ENCODE measurements at places on chromosomes 7 and 10.

- DNase-seq: no peak
Observed at GRCh38 chr10:93431361-93431760, 50.8 kb downstream of the MYOF start.

DNA sequence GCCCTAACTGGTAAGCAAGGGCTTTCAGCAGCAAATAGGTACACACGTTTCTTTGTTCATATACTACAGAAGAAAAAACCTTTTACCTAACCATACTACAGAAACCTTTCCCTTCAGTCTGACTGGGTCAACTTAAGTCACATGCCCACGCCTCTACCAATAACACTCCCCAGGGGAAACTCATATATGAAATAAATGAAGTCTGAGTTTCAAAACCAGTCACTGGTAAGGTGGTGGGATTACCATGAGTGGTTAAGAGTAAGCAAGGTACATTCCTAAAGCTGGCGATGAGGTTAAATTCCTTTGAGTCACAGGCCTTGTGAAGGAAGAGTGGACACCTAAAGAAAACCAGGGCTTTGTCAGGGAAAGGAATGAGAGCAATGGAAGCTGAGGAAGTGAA, 21.4 kb upstream of the KIF20B start:
- DNase-seq: no peak

DNA sequence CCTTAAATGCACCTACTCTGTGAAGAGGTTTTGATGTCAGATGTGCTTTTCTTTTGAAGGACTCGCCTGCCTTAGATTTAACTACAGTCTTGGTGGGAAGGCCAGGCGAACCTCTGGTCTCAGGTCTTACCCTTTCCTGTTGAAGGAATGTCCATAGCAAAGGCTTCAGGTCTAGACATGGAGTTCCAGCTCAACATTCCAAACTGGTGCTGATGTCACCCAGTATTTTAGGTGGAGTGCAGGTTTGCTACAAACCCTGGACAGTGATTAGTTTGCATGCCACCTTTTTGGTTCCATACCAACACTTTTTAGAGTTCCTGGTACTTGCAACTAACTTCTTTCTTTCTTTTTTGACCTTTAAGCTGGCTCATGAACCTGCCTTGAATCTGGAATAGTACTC, 258.7 kb downstream of the GFRA1 start:
- no peak for DNase-seq

- DNase-seq: no peak
Observed at GRCh38 chr7:114910787-114911186, 11.1 kb upstream of the MDFIC start.

- no peak for DNase-seq
Observed at GRCh38 chr7:151272877-151273276, 24.4 kb upstream of the SMARCD3 start.

DNA sequence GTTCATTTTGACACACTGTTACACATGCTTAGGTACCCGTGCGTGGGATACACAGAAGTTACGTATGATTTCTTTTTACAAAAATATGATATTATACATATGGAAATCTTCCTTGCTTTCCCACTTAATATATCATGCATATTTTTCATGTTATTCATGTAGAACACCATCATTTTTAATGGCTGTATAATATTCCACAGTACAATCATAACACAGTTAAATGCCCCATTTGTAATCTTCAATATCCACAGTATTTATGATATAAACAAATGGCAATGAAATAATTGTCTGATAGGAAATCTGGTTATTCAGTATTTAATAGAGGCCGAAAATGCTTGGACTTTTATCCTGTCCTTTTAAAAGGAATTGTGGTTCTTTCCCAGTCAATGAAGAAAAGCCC, 23.2 kb downstream of the VIPR2 start:
- DNase-seq: no peak

DNA sequence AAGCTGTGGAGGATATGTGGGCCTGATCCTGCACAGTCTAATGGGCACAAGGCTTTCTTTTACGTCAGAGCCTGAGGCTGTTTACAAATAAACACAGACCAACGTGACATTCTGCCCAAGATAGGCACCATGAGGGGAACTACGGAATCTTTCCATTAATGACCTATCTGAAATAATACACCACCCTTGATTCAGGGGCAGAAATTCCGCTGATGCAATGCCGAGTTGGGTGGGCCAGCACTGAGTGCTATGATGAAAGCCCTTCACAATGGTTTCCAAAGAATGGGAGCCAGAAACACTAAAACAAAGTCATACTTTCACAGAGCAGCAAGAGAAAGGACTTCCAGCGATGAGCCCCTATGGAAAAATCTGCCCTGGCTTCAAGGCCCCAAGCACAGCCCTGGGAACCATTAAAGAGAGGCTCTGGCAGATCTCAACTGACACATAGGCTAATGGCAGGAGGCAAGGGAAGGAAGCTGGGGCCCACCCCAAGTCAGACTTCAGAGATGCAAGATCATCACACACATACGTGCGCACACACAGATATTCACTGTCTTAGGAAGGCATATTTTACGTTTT, 72.2 kb upstream of the DLX6 start:
- no peak for DNase-seq

DNA sequence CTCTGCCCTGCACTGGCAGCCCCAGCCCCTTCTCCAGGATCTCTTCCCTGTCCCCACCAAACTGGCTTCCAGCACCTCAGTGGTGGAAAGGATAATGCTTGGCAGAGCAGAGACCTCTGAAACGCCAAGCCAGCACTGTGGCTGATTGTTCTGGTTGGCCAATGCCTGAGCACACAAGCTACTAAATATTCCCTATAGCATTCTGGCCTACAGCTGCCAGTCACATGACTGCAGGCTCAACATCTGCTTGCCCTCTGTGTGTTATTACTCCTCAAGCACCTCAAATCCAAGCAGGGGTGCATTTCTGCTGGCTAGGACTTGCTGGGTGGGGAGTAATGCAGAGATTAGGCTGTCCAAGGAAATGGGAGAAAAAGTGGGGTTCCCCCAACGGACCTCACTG, 6.1 kb downstream of the TBATA start:
- no peak for DNase-seq

DNA sequence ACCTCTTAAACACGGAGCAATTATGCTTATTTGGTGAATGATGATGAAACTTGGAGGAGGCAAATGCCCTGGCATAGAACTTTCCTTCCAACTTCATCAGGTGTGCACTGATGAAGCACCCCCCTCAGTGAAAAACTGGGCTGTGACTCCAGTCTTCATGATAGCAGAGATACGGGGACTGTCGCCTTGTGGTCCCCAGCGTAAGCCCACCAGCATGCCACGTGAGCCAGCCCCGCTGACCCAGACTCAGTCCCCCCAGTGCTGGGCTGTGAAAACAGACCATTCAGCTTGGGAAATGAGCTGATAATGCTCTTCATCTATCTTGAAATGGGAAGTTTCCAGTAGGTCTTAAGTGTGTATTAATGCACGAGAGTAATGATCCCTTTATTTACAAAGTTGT, 177.0 kb downstream of the SNX10 start:
- DNase-seq: no peak

- no peak for DNase-seq
Observed at GRCh38 chr10:34107626-34108516, 707.2 kb downstream of the PARD3 start.

DNA sequence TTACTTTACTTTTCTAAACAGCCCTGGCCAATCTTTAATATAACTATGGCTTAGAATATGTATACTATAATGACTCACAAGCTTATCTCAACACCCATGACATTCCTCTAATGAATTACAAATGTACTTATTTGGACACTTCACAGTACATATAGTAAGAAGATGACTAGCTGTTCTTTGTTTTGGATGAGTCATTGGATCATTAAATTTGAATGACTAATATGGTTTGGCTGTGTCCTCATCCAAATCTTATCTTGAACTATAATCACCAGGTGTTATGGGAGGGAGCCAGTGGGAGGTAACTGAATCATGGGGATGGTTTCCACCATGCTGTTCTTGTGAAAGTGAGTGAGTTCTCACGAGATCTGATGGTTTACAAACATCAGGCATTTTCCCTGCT, 807.5 kb upstream of the SORCS1 start:
- DNase-seq: no peak

GRCh38 chr7:50349963-50350944, 45.7 kb downstream of the IKZF1 start:
- peak; percentile 91 for DNase-seq

- no peak for DNase-seq
Observed at GRCh38 chr7:91367812-91368578, 103.8 kb downstream of the FZD1 start.

- no peak for DNase-seq
Observed at GRCh38 chr7:18906901-18907300, 210.5 kb downstream of the TWIST1 start.

GRCh38 chr10:45160271-45160670, 155.1 kb downstream of the OR13A1 start:
- no peak for DNase-seq

DNA sequence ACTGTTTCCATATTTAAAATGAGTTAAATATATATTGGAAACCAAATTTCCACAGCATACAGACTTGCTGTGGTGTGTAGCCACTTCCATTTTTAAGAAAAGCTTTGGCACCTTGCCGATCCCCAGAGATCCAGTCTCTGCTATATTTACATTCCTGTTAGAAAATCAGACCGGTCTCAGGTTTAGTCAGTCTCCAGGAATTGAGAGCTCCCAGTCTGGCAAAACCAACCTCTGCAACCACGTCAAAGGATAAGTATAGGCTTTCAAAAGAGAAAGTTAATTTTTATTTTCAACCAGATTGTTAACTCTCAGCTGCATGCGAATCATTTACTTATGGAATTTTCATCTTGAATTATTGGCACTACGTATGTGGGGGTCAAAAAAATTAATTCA, 28.2 kb downstream of the PUS7 start:
- no peak for DNase-seq

DNA sequence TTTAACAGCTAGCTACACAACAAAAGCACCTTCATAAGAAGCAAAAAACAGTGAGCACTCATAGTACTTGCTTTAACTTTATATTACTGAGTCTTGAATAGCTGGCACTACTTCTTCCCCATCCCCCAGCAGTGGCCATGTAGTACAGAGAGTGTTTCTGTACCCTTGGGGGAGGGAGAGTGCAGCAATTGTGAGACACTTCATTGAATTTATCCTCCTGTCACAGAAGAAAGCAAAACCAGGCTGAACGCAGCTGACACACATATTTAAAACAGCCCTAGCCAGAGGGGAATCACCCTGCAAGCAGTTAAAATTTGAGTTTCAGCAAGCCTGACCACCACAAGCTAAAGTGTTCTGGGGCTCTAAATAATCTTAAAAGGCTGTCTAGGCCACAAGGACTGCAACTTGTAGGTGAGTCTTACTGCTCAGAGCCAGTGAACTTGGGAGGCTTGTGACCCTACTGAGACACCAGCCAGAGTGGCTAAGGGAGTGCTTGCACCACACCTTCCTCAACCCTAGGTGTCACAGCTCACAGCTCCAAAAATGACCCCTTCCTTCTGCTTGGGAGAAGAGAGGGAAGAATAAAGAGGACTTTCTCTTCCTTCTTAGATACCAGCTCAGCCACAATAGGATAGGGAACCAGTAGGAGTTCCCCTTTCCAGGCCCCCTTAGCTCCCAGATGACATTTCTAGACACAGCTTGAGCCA, 97.7 kb upstream of the MEOX2 start:
- DNase-seq: no peak

- DNase-seq: no peak
Observed at GRCh38 chr7:19101909-19102308, 15.5 kb downstream of the TWIST1 start.

DNA sequence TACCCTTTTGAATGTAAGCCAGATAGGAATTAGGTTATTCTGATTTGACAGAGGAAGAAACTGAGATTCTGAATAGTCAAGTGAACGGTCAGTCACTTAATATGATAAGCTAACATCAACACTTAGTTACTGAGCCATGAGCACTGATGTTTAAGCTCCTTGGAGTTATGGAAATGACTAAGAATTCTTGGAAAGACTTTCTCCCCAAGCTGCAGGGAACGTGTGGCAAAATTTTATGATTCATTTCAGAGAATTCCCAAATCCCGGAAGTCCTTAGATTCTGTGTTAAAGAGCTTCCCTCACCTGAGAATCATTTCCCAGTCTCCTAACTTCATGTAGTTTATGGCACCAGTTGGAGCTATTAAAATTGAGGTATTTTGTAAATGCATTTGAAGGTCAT, 330.9 kb downstream of the XPNPEP1 start:
- no peak for DNase-seq

- DNase-seq: no peak
Observed at GRCh38 chr7:6160191-6160623, 112.2 kb downstream of the CYTH3 start.

DNA sequence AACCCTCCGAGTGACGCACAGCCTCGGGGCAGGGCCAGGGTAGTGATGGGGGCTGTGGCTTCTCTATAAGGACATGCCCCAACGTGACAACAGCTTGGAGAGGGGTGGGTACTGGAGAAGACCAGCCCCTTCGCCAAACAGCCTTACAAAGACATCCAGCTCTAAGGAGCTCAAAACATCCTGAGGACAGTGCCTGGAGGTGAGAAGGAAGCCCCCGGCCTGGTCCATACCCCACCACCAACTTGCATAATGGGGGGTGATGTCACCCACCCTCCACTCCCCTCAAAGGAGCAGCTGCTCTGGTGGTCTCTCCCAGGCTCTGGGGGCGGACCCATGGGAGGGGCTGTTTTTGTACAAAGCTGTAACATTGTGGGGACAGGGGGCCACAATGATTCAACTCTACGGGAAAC, 15.1 kb downstream of the PRSS2 start:
- peak; percentile 84 for DNase-seq

GRCh38 chr7:101565601-101566209, 63.4 kb downstream of the MYL10 start:
- DNase-seq: no peak

DNA sequence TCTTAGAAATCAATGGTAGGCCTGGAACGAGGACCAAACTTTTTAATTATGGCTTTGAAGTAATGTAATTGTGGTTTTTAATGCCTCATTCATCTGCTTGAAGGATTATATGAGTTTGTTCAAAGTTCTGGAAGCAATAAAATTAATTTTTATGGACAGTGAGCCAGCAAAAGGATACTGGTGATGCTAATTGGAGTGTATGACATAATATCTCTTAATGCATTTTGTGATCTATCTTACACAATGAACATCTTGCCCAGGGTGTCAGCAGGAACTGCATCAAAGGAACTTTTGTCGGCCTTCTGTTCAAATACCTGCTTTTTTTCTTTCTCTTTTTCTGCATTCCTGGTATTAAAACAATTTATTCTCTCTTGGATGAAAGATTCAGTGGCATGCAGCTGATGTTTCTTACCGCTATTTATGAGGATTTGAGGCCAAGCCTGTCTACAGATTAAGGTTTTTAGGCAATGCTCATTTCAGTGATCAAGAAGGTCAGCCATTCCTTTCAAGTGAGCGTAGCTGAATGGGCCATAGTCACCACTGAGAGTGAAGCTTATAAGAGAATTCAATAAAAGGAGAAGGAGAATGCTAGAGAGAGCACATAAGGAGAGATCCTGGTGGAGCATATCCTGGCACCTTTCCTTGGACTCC, 974.8 kb downstream of the SORCS3 start:
- DNase-seq: no peak

- no peak for DNase-seq
Observed at GRCh38 chr7:99448855-99449254, 10.1 kb downstream of the CPSF4 start.

DNA sequence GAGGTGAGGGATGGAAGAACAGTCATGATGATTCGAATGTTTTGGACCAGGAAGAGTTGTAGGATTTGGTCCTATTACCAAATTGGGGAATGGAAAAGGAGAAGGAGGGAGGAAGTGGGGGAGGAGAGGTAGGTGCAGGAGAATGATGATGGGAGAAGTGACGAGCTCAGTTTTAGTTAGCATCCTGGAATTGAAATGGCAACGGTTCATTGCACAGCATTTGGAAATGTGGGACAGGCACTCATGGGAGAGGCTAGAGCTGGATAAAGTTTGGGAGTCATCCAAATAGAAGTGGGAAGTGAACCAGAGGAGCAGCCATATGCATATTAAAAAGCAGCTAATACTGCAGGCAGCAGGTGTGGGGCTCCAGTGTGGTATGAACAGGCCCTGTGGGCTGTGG, 253.6 kb downstream of the SORCS3 start:
- DNase-seq: no peak
